ENCODE measurements at places on chromosomes 7 and 10.

DNA sequence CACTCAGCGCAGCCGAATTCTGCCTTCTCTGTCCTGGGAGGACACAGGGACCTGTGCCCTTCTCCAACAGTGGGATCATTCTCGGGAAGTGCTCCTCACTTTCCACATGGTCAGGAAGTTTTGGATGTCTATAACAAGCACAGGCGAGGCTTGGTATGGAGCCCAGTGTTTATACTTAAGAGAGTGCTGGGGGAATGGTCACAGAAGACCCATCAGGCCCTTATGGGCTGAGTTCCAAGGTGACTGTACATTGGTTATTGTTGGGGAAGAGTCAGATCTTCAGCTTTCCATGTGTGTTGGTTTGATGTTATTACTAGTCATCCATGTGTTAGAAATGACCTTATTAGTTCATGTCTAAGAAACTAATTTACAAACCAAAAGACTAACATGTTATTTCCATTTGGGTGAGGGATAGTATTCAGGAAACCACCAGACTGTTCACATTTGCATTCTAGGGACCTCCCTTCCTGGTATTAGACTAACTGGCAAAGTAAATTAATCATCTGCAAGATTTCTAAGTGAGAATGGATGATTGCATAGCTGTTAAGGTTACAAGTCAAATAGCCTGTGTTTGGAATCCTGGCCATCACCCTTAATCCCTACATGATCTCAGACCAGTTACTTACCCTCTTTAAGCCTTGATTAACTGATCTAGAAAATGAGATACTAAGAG lies 834.2 kb downstream of the LRMDA start:
- no peak for DNase-seq

DNA sequence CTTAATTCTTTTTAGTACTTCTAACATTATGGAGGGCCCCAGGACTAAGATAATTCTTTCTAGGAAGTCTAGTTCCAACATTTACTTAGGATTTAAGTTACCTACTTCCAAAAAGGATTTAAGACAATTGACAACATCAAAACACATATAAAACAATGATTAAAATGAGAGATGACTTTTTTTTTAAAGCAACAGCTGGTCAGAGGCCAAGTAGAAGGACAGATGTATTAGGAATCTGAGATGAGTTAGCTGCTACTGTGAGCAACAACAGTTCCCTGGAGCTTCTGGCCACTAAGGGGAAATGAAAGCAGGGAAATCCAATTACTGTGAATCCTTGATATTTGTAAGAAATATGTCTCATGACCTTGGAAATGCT lies 222.3 kb downstream of the PHTF2 start:
- DNase-seq = no peak

GRCh38 chr7:70416347-70416985 lies 715.5 kb upstream of the GALNT17 start:
- no peak for DNase-seq

GRCh38 chr7:132075515-132075914 lies 500.8 kb downstream of the PLXNA4 start:
- DNase-seq = no peak

GRCh38 chr10:24929056-24929544 lies 23.3 kb downstream of the PRTFDC1 start:
- no peak for DNase-seq

DNA sequence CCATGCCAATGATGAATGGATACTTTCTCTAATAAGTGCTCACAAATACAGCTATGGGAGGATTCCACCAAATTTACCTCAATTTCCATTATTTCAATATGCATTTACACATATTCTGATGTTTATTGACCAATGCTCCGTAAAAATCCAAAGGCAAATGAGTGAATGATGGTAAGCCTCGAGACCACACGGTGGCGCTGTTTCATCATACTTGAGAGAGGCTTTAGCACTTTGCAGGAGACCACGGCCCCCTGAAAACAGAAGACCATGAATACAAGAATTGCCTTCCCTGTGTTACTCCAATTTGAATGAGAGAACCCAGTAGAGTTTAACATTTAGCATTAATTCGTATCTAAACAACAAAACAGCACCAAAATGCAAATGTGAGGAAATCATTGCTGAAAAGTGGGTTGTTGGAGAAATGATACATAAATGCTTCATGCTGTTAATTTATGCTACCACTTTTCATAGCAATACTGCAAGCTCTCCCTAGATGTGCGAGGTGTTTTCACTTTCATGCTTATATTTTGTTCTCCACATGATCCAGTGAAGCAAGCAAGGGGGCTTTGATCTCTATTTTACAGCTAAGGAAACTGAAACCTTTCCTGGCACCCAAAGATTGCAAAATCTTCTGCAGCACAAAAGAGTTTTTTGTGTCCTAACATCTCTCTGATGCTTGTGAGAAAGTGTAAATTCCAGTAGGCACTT lies 35.4 kb downstream of the TRIL start:
- peak; percentile 45 for DNase-seq

GRCh38 chr10:3427347-3427746 lies 254.8 kb upstream of the PITRM1 start:
- DNase-seq = no peak

GRCh38 chr7:45975367-45975766 lies 54.3 kb upstream of the IGFBP3 start:
- DNase-seq = no peak

DNA sequence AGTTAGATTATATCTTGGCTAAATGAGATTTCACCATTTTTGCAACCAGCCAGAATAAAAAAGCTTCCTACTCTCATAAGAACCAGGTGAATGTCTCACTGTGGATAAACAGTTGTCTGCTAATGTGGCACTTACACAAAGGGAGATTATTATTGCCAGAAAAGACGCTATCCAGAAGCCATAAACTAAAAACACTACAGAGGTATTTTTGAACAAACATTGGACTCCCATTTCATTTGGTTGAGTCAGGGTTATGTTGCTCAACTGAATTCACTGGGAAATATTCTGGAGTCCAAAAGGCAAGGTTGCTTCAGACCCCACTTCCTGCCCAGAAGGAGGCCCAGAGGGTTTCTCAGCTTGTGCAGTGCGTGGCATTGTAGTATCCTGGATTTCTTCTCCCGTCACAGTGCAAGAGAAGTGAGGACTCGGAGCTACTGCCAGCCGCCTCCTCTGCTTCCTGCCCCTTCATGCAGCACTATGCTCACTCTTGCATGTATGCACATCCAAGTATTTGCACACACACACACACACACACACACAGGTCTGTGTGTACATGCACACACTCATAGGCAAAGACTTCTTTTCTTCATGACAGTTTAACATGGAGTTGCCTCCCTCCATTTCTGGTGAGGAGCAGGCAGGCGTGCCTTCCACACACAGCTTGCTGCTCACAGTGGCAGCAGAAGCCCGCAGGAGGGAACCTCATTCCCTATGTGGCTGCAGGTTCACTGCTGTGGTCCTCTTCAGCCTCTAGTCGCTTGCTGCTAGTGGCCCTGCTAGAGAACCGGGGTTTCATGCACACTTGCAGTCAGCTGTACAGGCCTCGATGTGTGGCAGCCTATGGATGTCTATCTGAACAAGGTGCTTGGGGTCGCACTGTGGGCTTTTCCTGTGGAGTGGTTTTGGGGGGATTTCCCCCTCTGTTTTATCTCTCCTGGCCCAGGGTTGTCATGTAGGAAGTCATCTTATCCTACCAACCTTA lies 10.1 kb downstream of the DENND10 start:
- DNase-seq = no peak

- DNase-seq = no peak
Measured at GRCh38 chr10:16381083-16381482, 55.7 kb upstream of the PTER start.

DNA sequence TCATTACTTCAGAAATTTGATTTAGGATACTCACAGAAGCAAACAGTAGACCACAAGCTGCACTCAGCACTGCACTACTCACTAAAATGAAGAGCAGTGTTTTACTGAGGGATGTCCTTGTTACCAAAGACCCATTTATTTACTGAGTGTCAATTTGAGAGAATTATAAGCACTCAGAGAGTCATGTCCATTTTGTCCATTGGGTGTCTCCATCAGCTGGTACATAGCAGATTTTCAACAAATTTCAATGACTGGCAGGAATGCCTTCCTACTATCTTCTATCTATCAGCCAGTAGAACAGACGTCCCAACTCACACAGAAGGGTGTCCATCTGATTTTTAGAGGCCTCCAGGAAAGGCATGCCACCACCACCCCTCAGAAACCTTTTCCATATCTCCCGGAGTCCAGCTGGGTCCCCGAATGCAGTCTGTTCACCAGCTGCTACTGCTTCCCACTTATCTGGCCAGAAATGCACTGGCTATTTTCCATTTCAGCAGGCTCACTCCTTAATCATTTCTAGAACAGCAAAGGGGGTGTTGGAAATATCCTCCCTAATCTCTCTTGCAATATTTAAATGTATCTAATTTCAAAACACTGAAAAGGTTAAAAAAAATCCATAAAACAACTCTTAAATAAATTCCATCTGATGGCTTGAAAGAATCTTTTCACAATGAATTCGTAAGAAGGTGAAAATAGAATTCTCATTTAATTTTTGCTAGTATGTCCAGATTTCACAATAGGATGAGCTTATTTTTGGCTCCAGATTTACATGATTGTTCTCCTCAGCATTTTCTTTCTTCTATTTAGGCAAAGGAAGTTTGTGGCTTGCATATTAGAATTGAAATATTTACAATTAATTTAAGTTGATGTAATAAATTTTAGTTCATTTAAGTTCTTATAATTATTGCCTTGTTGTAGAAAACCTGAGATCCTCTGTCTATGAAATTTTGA lies 1164.0 kb upstream of the CELF2 start:
- DNase-seq = no peak

DNA sequence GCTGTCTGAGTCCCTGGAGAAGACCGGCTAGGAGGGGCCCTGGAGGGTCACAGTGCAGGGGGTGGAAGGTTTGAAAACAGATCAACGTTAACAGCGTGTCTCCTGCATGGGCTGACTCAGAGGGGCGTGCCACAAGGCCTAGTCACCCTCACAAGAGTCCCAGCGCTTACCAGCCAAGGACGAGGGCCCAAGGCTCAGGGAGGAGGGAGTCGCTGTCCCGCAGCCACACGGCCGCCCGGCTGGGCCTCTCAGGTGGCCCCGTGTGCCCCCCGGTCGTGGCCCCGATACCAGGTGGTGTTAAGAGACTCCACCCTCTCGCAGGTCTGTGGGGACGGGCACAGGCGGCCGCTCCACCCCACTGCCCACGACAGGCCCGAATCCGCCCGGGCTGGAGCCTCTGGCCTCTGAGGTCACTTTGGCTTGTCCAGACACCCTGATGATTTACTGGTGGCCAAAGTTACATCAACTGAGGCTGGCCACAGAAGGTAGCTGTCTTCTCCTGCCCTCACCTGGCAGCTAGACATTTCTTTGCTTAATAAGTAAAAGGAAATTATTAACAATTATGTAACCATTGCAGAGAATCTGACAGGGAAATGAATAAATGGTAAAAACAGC lies 34.0 kb downstream of the FAM20C start:
- DNase-seq = no peak

GRCh38 chr7:108066486-108066885 lies 63.5 kb upstream of the LAMB1 start:
- DNase-seq = no peak

- no peak for DNase-seq
Measured at GRCh38 chr10:17003651-17004286, 125.8 kb downstream of the CUBN start.

GRCh38 chr10:15169555-15170401 lies 1.3 kb upstream of the NMT2 start:
- no peak for DNase-seq

- no peak for DNase-seq
Measured at GRCh38 chr10:71712572-71713134, 6.9 kb downstream of the C10orf105 start.

- no peak for DNase-seq
Measured at GRCh38 chr10:52558090-52558489, 214.5 kb downstream of the MBL2 start.

GRCh38 chr10:118566911-118567310 lies 28.5 kb downstream of the PRLHR start:
- no peak for DNase-seq

DNA sequence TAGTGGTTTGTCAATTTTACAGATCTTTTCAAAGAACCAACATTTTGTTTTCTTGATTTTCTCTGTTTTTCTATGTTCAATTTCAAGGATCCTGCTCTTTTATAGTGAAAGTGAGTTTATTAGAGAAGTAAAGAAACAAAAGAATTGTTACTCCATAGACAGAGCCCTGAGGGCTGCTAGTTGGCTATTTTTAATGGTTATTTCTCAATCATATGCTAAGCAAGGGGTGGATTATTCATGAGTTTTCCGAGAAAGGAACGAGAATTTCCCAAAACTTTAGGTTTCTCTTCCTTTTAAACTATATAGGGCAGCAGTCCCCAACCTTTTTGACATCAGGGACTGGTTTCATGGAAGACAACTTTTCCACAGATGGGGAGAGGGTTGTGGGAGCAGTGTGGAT lies 165.0 kb downstream of the CCSER2 start:
- DNase-seq = no peak

DNA sequence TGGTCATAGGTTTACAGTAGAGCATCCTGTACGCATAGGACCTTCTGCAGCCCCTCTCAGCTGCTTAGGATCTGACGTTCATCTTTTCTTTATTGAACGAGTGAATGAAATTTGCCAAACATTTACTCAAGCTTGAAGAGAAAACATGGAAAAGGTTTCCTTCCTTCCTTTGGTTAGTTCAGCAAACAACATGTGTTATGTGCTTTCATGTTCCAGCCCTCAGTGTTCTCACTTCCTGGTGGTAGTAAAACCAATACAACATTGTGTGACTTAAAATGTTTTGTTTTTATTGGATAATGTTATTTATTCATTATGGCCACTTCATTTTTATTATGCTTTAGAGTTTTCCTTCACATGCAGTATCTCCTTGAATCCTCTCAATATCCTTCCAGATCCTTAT lies 1.4 kb upstream of the CDCA7L start:
- DNase-seq = no peak

GRCh38 chr7:36217961-36218284 lies 64.9 kb downstream of the EEPD1 start:
- no peak for DNase-seq

GRCh38 chr7:110881721-110882120 lies 209.2 kb upstream of the LRRN3 start:
- no peak for DNase-seq

DNA sequence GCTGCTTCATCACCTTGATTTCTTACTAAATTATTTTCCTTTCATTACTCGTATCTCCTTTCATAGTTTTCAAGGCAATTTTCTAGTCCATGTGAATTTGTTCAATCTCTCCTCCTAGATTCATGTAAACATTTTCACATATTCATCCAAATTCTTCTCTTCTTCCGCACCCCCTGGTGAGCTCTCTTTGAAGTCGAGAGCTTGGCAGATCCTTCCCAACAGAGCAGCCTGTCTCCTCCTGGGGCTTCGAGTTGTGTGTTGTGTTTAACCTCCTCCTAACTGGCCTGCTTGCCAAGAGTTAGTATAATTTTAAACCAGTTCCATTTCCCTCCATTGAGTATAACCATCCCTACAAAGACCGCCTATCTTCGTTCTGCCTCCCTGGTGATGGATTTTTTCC lies 272.4 kb upstream of the CELF2 start:
- no peak for DNase-seq

DNA sequence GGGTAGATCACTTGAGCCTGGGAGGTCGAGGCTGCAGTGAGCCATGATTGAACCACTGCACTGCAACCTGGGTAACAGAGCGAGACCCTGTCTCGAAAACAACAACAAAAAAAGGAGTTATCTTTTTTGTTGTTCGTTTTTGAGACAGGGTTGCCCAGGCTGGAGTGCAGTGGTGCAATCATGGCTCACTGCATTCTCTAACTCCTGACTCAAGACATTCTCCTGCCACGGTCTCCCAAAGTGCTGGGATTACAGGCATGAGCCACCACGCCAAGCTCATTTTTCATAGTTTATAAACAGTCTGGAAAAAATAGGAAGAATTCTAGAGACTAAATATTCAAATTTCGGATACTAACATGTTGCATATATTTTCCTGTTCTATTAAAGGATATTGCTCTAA lies 29.4 kb downstream of the SFXN4 start:
- no peak for DNase-seq

GRCh38 chr7:146864644-146865043 lies 748.0 kb downstream of the CNTNAP2 start:
- DNase-seq = no peak
